H9 (cell line): ENCODE measurements at places on chromosomes 3 and 15. TPM values are rescaled to one million over a fixed set of nuclear protein-coding genes. Genes with fewer than 3 reads are reported as not detected.
A peak's percentile ranks its signal among the peaks of the same experiment; 100 is the strongest.

GRCh38 chr3:45881078-45882022 is 5.0 kb upstream of the CCR9 start:
- no peaks in the 10 kb centered on the region for H3K27me3 ChIP-seq
- H3K4me1 ChIP-seq = no peaks in the 10 kb centered on the region
- no peak overlapping the region for H3K27ac ChIP-seq
- no peaks in the 10 kb centered on the region for H3K36me3 ChIP-seq

The CKMT1A gene
- total RNA-seq = 35.5 and 38.4 TPM in 2 replicates

The LCTL gene
- 1.8 and 2.3 TPM in 2 replicates for total RNA-seq

GRCh38 chr15:50345298-50345697 is 9.7 kb downstream of the GABPB1 start:
- H3K4me1 ChIP-seq = no peaks in the 10 kb centered on the region
- H3K27ac ChIP-seq = no peak overlapping the region
- H3K4me3 ChIP-seq = no peak overlapping the region
- peaks cover 12% of the 10 kb centered on the region for H3K36me3 ChIP-seq
- H3K27me3 ChIP-seq = no peaks in the 10 kb centered on the region
- no peak for DNase-seq

- DNase-seq = peak; percentile 76
Observed at GRCh38 chr15:90001683-90002427, 731 bp downstream of the ZNF710 start.

DNA sequence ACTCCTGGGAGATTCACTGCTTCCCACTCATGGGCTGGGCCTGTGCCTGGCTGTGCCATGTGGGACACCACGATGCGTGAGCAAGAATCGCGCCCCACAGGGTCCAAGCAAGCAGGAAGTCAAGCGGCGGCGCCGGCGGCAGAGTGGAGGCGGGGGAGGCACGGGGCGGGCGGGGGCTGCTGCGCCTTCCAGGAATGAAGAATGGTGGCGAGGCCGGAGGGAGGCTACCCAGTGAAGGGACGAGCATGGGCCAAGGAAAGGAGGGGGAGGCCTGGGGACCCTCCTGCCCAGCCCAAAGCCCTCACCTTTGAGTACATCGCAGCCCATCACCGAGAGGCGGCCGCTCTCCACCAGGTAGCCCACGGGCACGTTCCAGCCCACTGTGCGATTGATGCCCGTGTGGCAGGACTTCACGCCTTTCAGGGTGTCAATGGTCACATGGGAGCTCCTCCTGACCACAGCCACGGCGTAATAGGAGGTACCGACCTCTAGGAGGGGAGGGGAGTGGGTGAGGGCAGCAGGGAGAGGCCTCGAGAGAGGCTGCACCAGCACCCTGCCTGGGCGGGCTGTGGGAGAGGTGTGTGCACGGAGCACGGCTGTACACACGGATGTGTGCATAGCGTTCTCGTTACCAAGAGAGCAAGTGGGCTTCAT is 5.5 kb downstream of the MELTF start:
- no peaks in the 10 kb centered on the region for H3K36me3 ChIP-seq
- H3K27me3 ChIP-seq = no peaks in the 10 kb centered on the region; the same call in 1 of the 2 replicates
- no peaks in the 10 kb centered on the region; the same call in 1 of the 2 replicates for H3K4me1 ChIP-seq
